ENCODE measurements at places on chromosomes 1 and 21.

GRCh38 chr1:78640462-78640861, 9.2 kb upstream of the IFI44 start:
- no peak for DNase-seq

DNA sequence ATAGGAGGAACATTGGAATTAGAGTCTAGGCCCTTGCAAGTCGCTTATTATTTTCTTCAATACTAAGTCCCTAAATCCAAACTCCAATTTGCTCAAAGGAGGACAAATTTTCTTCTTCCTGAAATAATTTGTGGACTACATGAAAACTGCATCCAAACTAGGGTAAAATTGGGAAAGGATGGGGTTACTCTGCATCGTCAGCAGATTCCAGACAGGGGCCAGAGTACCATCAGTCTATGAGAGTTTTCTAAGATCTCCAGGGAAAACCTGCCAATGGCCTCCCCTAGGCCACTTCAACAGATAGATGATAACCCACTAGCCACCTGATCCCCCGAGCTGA, 508 bp downstream of the HEYL start:
- DNase-seq = no peak

DNA sequence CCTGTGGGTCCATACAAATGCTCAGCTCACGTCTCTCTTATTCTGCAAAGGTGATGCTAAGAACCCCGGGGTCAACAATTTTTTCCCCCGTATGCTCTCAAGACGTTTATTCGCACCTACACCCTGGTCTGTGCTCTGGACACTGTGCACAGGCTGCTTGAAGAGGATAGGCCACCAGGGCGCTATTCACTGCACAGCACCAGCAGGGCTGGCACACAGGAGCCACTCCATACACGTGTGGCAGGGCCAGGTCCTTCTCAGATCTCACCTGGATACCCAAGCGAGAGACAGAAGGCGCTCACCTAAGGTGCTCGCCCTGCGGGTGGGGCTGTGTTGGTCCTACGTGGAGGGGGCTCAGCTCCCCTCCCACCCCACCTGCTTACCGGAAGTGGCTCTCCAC, 16.7 kb downstream of the TMEM63A start:
- DNase-seq = no peak

DNA sequence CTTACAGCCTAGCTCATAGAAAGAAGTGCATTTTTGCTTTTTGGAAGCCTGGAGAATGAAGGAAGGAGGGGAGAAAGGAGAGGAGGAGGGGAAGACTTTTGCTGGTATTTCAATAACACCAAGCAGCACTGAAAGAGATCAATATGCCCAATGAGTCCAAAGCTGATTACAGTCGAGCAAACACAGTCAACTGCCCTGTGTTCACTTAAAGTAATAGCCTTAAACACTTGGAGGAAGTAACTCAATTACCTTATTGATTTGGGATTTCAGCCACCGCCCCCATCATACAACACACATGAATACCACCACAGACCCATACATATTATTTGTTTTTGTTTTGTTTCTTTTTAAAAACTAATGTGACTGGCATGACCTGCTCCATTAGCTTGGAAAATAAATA, 23.3 kb upstream of the RXRG start:
- DNase-seq = no peak

DNA sequence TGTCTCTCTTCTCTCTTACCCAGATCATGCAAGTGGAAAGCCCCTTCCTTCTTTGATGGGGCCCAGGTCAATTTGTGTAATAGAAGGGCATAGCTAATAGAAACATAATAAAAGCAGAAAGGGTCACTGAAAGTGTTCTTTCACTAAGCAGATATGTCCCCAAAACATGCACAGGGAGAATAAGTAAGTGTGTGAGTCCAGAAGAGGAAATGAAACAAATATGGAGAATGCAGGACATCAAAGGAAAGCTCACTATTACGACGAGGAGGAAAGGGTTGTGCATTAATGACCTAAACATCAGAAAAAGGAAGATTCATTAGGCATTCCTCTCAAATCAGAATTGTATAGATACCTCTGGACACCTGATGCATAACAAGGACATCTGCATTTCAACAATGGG, 81.4 kb upstream of the SMYD2 start:
- DNase-seq = no peak

DNA sequence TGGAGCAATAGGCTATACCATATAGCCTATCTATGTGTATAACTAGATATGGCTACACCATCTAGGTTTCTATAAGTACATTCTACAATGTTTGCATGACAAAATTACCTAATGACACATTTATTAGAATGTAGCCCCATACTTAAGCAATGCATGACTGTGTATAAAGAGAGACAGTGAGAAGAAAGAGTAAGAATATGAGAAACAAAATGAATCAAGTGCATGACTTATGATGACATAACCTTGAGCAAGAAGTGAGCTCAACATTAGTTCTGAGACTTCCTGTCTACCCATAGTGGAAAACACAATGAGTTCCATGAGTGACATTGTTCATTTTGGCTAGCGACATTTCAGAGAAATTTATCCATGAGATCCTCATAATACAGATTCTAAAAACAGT, 10.1 kb downstream of the SLC44A5 start:
- no peak for DNase-seq

DNA sequence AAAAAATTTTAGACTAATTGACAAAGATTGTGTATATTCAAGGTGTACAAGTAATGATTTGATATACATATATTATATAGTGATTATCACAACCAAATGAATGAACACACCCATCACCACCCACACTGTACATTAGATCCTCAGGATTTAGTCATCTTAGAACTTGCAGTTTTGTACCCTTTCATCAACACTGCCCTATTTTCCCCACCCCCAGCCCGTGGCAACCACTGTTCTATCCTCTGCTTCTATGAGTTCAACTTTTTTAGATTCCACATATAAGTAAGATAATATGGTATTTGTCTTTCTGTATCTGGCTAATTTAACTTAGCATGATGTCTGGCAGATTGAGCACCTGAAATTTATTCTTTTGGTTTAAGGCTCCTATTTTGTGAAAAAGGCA, 173.6 kb downstream of the IER5 start:
- no peak for DNase-seq

DNA sequence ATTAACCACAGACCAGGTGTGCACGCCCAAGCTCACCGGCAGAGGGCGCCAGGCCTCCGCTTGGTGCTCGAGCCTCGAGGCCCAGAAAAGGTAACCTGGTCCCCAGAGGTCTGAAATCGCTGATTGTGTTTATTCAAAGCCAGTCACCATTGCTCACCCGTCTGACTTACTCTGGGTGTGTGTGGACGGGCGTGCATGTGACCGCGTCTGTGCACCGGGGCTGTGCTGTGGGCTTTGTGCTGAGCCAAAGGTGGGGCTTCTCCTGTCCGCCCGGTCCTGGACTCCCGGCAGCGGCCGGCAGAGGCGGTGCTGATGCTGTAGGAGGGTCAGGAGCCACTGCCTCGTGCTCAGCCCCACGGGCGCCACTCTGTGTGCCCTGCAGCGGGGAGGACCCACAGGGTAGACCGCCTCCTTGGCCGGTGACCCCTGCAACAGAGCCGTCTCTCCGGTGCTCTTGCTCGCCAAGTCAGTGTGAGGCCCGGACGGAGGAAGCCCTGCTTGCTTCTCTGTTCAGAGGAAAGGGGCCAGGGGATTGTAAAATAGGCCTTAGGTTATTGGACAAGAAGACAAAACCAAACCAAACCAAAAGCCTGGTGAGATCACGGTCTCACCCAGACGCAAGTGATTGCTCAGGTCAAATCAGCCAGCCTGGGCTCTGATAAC, 32.0 kb upstream of the BTG2 start:
- DNase-seq = peak; percentile 91

DNA sequence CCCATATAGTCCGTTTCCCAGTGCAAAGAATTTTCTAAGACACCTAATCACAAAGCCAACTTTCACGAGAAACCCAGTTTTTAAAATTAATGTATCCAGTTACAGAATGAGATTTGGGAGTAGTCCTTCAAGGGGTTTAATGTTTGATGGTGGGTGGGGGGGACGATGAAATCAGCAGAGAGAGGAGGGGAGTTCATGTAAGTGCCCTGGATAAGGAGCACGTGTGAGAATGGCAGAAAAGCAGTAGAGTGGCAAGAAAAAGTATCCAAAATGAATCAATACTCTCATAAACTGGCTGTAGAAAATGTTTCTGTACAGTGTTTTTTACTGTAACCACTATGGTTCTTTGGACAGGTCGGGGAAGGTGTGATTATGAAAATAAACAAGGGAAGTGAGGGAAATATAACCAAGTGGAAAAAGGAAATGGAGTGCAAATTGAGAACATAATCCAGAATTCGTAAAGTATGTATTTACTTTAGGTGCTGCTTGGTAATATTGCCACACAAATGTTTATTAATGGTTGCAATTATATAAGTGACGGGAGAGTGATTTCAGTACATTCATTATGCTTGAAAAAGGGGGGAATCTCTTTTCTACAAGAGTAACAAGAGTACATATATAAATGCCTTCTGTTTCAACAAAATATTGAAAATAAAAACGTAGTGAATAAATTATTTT, 118.7 kb upstream of the RRP15 start:
- DNase-seq = no peak

GRCh38 chr1:85550784-85551516, 29.6 kb upstream of the CCN1 start:
- DNase-seq = no peak

DNA sequence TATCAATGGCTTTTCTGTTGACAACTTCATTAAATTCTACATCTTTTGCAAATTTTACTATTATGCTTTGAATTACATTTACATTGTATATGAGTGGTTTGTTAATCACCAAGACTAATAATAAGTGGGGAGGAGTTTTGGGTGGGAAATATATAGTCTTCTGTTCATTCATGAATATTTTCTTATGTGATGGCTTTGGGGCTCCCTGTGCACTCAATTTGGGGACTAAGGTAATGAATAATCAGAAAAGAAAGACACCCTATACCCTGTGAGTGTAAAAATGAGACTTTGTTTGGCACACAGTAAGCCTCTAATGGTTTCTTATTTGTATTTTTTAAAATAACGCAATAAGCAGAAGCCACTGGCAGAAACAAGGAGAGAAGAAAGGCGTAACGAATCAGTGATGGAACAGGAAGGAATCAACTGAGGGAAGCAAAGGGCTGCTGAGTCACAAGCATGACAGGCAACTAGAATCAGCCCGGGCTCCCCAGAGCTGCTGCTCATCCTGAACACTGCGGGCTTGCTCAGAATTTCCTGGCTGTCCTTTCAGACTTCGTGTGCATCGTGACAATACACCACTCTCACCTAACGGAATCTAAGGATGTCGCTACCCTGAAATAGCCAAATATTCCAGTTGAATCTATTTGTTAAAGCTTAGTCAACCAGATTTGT, 20.8 kb upstream of the RGS2 start:
- DNase-seq = no peak

- no peak for DNase-seq
Measured at GRCh38 chr1:92993581-92993980, 32.3 kb upstream of the DIPK1A start.

- DNase-seq = no peak
Measured at GRCh38 chr1:192545896-192546521, 29.6 kb upstream of the RGS1 start.

GRCh38 chr1:111507411-111508201, 4.2 kb upstream of the ADORA3 start:
- DNase-seq = peak; percentile 18

DNA sequence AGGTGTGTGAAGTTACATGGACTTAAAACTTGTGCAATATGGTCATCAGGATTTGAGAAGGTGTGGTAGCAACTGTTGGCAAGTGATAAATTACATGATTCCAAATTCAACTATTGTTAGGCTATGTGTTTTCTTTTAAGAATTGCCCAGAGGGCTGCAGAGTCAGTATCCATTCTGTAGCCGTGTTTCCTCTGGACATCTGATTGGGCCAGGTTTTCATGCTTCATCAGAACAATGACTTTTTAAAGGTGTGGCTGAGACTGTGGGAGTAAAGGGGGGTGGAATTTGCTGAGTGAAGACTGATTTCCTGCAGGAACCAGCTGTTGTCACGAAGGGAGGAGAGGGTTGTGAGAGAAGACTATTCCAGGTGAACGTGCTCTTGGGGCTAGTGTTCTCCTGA, 1.7 kb upstream of the HRNR start:
- no peak for DNase-seq

GRCh38 chr1:203522237-203522636, 28.3 kb downstream of the OPTC start:
- DNase-seq = no peak

GRCh38 chr1:182056601-182057366, 4.7 kb downstream of the ZNF648 start:
- no peak for DNase-seq

- peak; percentile 67 for DNase-seq
Measured at GRCh38 chr1:43934101-43934985, 742 bp downstream of the ARTN start.

DNA sequence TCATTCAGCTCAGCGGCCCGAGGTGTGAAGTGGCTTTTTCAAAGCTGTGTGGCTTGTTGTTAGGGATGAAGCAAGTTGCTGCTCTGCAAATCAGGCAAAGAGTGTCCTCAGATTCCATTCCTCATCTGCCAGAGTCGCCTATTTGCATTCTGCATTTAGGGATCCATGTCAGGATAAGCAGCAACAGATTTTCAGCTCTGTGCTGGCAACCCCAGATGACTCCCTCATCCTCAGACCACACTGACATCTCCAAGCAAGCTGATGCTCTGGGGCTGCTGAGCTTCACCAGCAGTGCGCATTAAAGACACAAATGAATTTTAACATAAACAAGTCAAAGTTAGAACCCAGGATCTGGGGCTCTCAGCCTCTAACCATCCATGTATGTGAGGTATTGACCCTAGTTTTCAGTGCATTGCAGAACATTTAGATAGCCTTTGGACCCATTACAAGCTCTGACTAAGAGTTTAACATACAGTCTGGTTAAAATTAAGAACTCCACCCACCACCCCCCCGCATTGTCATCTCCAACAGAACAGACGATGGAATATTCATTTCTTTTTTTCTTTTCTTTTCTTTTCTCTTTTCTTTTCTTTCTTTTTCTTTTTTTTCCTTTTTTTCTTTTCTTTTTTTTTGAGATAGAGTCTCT, 10.9 kb downstream of the CFAP107 start:
- no peak for DNase-seq

DNA sequence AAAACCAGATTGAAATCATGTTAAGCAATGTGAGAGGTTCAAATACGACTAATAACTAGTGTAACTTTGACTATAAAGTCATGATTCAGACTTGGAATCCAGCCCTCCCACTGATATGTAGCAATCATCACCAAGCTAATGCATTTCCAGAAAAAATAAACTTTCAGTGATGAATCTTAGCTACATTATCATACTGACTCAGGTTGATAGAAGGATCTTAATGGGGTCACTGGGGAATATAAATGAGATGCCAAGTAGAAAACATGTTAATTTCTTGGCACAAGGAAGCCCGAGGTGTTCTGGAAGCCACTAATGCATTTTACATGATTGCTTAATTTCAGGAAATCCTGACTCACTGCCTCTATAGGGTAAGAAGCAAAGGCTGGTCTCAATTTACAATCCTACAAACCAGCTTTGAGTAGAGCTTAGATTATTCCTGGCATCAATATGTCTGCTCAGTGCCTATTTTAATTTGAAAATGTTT, 67.7 kb downstream of the SELENOF start:
- DNase-seq = no peak

- DNase-seq = no peak
Measured at GRCh38 chr1:110463725-110464124, 12.8 kb downstream of the PROK1 start.

Data from naive thymus-derived CD8-positive, alpha-beta T cell (primary cell).